ENCODE measurements at places on chromosomes 2 and 18.

DNA sequence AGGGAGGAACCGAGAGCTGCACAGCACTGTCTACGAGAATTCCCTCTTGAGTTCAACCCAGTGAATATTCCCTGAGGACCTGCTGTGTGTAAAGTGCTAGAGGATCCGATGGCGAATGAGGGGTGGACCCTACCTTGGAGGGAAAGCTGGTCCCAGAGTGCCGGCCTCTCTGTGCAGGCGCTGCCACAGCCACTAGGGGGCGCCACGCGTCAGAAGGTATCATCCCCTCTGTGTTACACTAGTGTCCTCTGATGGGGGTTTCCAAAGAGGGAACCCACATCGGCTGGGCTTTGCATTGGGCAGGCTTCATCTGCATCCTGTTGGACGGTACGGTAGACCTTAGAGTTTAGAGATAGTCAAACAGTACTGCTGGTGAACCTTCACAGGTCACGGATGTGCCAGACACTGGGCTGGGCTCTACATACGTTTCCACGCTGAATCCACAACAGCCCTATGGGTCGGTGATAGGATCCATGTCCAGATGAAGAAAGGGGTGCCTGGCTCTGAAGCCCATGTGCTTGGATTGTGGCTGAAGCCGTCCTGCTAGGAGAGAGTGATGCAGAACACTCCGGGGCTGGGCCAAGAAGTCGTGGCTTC is 39.0 kb downstream of the COA5 start:
- peak; percentile 26 for DNase-seq

- DNase-seq: no peak
Observed at GRCh38 chr2:130957915-130958314, 121.2 kb downstream of the ARHGEF4 start.

DNA sequence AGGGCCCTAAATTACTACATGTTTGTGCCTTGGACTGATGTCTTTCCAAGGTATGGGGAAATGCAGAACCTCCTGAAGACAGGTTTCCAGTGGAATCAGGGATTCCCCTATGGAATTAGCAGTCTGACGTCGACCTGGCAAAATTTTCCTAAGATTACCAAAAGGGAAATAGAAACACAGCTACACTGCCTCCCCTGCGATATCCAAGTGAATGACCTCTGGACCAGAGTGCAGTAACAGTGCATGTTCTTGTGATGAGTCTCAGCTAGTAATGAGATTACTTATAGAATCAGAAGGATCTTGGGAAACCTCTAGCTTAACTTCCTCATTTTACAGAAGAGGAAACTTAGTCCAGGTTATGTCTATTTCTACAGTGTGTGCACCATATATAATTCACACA is 21.3 kb upstream of the CHST9 start:
- no peak for DNase-seq

GRCh38 chr2:231250146-231250545 is 51.7 kb downstream of the ARMC9 start:
- no peak for DNase-seq

DNA sequence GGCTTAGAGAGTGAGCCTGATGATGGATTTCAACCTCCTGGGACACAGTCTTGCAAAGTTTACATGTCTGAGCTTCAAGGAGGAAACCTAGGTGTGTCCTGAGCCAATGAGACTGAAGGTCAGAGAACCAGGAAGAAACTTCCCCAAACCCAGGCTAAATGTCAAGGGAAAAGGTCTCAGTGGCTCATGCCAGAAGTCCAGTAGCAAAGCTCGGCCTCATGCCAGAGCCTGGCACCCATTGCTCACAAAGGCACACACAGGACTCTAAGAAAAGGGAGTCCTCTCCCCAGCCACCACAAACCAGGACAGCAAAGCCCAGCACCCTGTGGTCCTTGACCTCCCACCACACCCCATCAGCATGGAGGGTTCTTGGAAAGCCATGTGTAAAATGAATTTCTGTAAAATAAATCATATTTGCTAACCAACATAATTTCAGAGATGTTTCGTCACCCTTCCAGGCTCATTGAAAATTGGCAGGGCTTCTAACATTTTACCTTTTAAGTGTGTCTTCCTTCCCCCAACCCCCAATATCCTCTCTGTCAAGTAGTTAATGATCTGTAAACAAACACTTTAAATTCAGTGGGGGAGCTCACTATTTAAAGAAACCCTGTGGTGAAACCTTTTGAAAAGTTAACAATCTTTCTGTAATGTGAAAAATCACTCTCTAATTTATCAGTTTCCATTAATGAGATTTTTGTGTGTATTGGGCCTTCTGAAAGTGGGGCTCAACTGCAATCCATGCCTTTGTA is 77.1 kb downstream of the BCL11A start:
- DNase-seq: no peak

GRCh38 chr2:199685669-199686068 is 165.3 kb downstream of the FTCDNL1 start:
- DNase-seq: no peak

- no peak for DNase-seq
Observed at GRCh38 chr2:237667893-237668292, 40.5 kb downstream of the LRRFIP1 start.

DNA sequence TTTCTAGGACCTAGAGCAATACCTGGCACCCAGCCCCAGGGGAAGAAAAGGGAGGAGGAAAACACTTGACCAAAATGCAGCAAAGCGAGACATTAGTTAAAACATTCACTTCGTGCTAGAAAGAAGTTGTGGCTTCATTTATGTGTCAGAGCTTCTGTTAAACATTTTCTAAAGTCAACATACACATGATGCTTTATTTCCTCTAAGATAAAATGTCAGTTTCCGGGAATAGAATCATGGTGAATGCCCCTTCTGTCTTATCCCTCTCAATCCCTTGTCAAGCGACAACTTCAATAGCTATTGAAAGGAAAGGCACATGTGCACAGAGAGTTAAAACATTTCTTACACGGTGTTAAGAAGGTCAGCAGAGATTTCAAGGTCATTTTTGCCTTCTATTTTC is 404.6 kb upstream of the CWC22 start:
- peak; percentile 23 for DNase-seq

GRCh38 chr2:219104107-219105035 is 43.6 kb upstream of the IHH start:
- peak; percentile 43 for DNase-seq

DNA sequence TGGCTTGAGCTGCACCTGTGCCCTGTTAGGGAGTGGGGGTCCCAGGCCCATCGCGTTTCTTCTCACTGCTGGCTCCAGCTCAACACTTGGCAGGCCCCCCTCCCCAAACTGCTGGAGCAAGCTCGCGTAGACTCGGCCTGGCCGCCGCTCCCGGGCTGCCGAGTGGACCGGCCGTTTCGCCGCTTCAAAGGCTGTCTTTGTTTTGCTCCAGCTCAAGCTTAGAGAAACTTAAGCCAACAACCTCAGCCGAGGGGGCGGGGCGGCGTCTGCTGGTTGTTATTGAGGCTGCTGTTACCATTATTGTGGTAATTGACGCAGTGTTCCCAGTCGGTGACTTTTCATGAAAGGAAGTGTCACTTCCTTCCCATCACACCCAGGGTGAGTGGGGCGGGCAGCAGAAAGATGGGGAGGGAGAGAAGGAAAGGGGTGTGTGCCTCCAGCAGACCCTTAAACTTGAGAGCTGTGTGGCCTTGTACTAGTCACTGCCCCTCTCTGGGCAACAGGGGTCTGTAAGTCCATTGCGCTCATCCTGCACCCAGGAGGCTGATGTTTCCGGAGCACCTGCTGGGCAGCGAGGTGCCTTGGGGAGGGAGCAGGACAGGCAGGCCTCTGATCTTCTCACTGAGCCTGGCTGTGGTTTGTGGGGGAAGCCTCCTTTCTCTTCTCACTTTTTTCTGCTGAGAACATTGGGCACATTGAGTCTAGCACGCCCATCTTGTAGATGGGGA is 2.1 kb downstream of the ARID5A start:
- no peak for DNase-seq

DNA sequence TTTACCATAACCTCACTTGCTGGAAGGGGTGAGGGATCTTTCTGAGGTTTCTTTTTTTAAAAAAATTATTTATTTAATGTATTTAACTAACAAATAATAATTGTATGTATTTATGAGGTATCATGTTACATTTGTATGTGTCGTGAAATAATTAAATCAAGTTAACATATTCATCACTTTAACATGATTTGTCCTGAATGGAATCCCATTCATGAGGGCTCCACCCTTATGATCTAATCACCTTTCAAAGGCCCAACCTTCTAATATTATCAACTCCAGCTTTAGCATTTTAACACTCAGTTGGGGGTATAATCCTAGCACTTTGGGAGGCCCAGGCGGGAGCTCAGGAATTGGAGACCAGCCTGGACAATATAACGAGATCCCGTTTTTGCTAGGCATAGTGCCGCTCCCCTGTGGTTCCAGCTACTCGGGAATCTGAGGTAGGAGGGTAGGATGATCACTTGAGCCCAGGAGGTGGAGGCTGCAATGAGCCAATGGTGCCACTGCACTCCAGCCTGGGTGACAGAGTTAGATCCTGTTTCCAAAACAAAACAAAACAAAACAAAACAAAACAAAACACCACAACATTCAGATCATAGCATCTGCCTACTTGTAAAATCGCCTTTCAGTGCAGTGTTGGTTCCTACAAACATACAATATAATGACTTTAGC is 1.1 kb upstream of the TAF4B start:
- no peak for DNase-seq

DNA sequence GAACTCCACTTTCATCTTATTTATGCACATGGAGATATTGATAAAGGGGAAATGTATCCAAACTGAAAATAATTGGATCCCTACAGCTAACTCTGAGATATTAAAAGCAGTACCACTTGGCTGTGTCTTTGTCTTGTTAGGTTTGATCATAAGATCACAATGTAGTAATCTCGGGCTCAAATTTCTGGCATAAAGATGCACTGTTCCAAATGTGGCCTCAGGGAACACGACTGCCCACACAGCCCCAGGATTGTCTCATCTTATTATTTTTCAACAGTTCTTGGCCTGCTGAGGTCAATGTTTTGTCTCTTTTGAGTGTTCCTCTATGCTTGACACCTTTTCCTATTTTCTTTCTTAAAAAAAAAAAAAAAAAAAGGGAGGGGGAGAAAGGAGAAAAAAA is 114.1 kb downstream of the GBX2 start:
- DNase-seq: no peak

- DNase-seq: no peak
Observed at GRCh38 chr2:176150584-176151441, 537 bp upstream of the HOXD4 start.

- DNase-seq: no peak
Observed at GRCh38 chr2:205637779-205638503, 44.4 kb upstream of the NRP2 start.

GRCh38 chr2:238985931-238986446 is 138.1 kb downstream of the TWIST2 start:
- no peak for DNase-seq

DNA sequence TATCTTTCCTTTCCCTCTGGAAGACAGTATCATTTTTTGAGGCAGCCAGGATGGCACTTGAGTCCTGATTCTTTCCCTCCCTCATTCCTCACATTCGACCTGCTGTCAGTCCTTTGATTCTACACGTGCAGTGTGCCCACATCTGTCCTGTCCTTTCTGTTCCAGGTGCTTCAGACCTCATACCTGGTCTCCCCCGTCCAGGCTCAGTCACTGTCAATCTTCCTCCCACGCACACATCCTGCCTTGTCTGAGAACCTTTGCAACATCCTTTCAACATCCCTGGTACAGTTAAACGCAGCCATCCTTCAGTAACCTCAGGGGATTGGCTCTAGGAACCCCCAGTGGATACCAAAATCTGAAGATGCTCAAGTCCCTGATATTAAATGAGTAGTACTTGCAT is 10.1 kb downstream of the BCL2 start:
- no peak for DNase-seq

DNA sequence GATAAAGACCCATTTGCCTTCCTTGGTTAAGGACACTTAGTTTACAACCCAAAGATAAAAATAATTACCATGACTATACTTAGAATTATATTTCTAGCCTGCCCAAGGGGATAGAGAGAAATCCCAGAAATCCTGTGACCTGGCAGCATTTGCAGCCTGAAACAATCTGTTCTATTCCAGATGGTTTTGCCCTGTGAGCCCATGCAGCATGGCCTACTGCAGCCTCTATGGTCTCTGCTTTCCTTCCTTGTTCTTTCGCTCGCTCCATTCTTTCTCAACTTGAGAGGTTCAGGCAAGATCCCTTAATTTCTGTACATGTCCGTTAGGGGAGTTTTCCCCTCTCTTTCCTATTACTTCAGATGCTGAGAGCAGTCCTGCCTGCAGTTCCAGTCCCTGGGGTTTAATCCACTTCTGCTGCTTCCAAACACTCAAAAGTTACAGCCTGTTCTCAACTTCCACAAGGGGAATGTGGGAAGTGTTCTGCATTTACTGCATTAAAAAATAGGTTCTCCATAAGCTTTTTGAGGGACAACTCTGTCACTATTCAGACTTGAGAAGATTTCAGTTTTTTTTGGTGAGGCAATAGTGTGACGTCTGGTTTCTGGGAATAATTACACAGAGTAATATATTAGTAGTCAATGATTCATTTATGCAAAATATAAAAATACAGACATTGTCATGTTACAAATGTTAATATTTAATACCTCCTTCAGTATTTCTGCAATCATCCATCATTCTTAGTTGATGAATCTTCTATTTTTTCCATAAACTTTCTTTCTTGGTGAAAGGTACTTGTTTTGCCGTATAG is 80.3 kb downstream of the CDCA7 start:
- DNase-seq: no peak

DNA sequence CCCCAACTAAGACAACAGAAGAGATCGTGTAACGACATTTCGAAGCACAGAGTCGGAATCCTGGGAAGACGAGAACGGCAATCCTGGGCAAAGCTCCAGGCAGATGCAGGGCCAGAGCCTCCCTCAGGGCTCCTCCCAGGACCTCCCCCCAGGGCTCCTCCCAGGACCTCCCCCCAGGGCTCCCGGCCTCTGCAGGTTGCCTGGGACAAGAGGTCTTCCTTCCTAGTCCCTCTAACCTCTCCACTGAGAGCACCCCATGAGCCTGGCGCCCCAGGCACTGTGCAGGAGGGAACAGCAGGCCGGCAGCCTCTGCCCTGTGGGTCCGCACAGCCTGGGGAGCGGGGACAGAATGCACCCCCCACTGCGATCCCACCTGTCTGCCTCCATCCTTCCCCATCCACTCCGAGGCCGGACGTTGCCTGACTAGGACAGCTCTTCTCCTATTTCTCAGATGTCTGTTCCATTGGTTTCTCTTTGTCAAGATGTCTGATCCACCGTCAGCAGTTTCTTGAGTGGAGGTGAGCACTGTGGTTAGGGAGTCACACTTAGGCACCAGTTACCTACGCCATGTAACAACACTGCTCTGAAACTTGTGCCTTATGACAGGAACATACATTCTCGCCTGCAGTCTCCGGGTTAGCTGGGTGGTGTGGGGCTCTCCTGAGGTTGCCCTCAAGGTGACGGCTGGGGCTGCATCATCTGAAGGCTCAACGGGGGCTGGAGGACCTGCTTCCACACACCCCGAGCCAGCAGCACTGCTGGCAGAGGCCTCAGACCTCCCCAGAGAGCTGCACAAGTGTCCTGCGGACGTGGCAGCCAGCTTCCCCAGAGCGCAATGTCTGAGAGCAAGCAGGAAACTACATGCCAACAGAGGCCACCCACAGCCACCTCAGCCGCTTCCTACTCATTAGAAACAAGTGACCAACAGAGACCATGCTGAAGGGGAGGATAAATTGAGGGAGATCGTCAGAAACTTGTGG is 28.9 kb downstream of the ADI1 start:
- DNase-seq: no peak
